ENCODE measurements at places on chromosomes 13 and 19. TPM values are rescaled to one million over a fixed set of nuclear protein-coding genes. Genes with fewer than 3 reads are reported as not detected.

SSC5D gene
- not detected for total RNA-seq

PSPC1 gene
- 40.0 TPM for total RNA-seq

PCDH9 gene
- 0.14 TPM for total RNA-seq

LACC1 gene
- total RNA-seq = 6.7 TPM

ZNF417 gene
- 6.5 TPM for total RNA-seq

NRTN gene
- 0.14 TPM for total RNA-seq

USPL1 gene
- 12.4 TPM for total RNA-seq

KLK15 gene
- not detected for total RNA-seq

TBC1D4 gene
- 13.3 TPM for total RNA-seq

RCBTB1 gene
- 24.7 TPM for total RNA-seq

CDX2 gene
- total RNA-seq = not detected

PPM1N gene
- total RNA-seq = 2.0 TPM

PTGER1 gene
- not detected for total RNA-seq

RTBDN gene
- not detected for total RNA-seq

MEDAG gene
- total RNA-seq = not detected

MCEMP1 gene
- not detected for total RNA-seq

NDUFA11 gene
- 283 TPM for total RNA-seq

PPP1R13L gene
- 144 TPM for total RNA-seq

NCCRP1 gene
- total RNA-seq = 0.48 TPM

RFPL4A gene
- total RNA-seq = not detected

PRX gene
- 0.95 TPM for total RNA-seq

PDE4C gene
- total RNA-seq = not detected

CD33 gene
- not detected for total RNA-seq

MPV17L2 gene
- 24.5 TPM for total RNA-seq

SLC6A16 gene
- total RNA-seq = 0.17 TPM

F10 gene
- not detected for total RNA-seq

SLITRK6 gene
- total RNA-seq = 5.6 TPM

CLEC11A gene
- total RNA-seq = 1.7 TPM

HSD17B14 gene
- total RNA-seq = 4.4 TPM

SERP2 gene
- 4.9 TPM for total RNA-seq

ADM5 gene
- total RNA-seq = 1.6 TPM

COX7A1 gene
- 1.6 TPM for total RNA-seq

SAMD1 gene
- total RNA-seq = 34.2 TPM

OBI1 gene
- 20.1 TPM for total RNA-seq

MEF2B gene
- total RNA-seq = 0.18 TPM

RASIP1 gene
- total RNA-seq = 11.3 TPM

MAST3 gene
- 2.5 TPM for total RNA-seq

CAMSAP3 gene
- 7.5 TPM for total RNA-seq

TDRD12 gene
- 2.3 TPM for total RNA-seq

PPFIA3 gene
- 9.9 TPM for total RNA-seq

U2AF1L4 gene
- 12.7 TPM for total RNA-seq

RGCC gene
- 0.51 TPM for total RNA-seq

ITGBL1 gene
- total RNA-seq = 0.60 TPM

GJB6 gene
- 19.0 TPM for total RNA-seq

ZNF682 gene
- total RNA-seq = 2.9 TPM

ZNF470 gene
- total RNA-seq = 3.1 TPM

PRR12 gene
- 5.7 TPM for total RNA-seq

CD70 gene
- total RNA-seq = 0.85 TPM
